ENCODE measurements at places on chromosomes 1 and 21. TPM values are rescaled to one million over a fixed set of nuclear protein-coding genes. Genes with fewer than 3 reads are reported as not detected.

Gene INSRR
- total RNA-seq = 0.20 TPM

Gene DAP3
- 148 TPM for total RNA-seq

Gene COL24A1
- not detected for total RNA-seq

Gene LMX1A
- not detected for total RNA-seq

Gene APCS
- total RNA-seq = not detected

Gene HTR6
- not detected for total RNA-seq

Gene FMOD
- 3.2 TPM for total RNA-seq

Gene TEDDM1
- not detected for total RNA-seq

Gene RNF220
- 108 TPM for total RNA-seq

Gene SLFNL1
- 0.08 TPM for total RNA-seq

Gene SIK1
- 9.0 TPM for total RNA-seq

Gene DMRTA2
- total RNA-seq = 0.08 TPM

Gene PEAR1
- total RNA-seq = not detected

Gene HSD3B2
- not detected for total RNA-seq

Gene ATAD3C
- total RNA-seq = 1.3 TPM

Gene MTARC1
- total RNA-seq = 0.33 TPM

Gene ST6GALNAC5
- total RNA-seq = not detected

Gene TPR
- 116 TPM for total RNA-seq

Data from activated naive CD8-positive, alpha-beta T cell treated with anti-CD3 and anti-CD28 coated beads for 36 hours (primary cell).